ENCODE measurements at places on chromosomes 3 and 15. TPM values are rescaled to one million over a fixed set of nuclear protein-coding genes. Genes with fewer than 3 reads are reported as not detected.

DNA sequence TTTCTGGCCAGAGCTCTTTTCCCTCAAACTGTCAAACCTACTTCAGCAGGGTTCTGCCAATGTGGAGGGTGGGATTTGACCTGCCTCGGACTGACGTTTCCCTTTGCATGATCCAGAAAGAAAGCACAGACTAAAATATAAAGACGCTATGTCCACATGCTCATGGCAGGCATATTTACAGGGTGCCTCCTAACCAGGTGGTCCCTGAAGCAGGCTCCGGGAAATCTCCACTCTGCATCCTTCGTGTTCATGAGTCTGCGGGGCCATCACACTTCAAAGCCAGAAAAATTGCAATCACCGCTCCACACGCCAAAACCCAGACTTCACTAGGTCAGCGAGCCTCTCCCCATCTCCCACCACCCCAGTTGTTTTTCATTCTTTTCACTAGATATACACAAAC lies 143.3 kb upstream of the IGF1R start:
- DNase-seq, result no peak

DNA sequence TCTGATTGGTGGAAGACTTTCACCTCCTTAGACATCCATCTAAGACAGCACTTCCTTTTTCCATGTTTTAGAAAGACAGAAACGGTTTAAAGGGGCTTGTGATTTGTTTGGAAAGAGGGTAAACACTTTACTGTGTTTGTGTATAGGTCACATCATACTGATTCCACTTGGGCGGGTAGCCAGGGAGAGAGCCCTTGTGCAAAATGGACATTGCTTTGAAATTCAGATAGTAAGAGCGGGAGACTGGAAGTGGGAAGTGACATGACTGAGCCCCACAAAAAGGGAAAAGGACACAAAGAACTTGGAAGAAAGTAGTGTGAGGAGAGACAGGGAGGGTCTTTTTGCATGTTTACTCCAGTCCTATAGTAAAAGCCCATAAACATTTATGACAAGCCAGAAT lies 195.6 kb upstream of the CNTN4 start:
- no peak for DNase-seq

GRCh38 chr3:194682189-194682693 lies 3.4 kb upstream of the FAM43A start:
- no peak for DNase-seq

GRCh38 chr3:16266714-16267113 lies 1.7 kb downstream of the OXNAD1 start:
- no peak for DNase-seq

DNA sequence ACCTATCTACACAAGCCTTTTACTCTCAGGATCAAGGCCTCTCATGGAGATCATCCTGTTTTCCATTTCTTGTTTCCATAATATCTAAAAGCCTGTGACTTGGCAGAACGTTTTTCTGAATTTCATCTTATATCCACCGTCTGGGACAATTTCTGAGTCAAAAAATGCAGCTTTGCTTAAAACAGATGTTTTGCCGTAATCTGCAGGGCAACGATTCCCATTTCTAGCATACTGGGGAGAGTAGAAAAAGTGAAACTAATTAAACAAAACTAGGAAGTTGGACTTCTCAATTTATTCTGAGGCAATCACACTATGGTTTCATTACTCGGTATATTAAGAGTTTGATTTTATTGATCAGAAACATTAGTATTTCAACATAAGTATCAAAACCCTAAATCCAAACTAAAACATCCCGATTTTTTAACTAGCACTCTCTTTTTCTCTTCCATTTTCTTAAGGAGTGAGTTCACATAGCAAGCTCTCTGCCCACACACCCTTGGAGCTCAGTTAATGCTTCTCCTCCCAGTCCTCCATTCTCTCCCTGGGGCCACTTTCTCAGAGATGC lies 33.6 kb downstream of the SPATA12 start:
- DNase-seq, result no peak

GRCh38 chr15:40691737-40692136 lies 3.2 kb upstream of the RAD51 start:
- no peak for DNase-seq

- DNase-seq, result no peak
Measured at GRCh38 chr15:59473226-59473625, 35.2 kb downstream of the FAM81A start.

- no peak for DNase-seq
Measured at GRCh38 chr15:74208901-74209559, 6.4 kb upstream of the STRA6 start.

DNA sequence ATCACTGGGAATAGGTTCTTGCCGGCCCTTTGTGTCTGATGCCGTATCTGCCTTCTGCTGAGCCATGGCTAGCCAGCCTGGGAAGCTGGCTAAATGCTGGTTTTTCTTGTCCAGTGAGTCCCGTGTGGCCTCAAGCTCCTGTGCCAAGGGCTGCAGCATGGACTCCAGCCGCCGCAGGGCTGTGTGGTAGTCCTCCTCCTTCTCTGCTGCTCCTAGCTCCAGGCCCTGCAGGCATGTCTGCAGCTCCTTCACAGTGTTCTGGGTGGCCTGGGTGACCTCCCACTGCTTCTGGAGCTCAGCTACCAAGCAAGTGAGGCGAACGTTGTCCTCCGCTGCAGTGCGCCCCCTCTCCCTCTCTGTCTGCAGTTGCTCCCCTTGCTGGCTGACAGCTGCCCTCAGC lies 24.9 kb downstream of the CXCR6 start:
- DNase-seq, result no peak

DNA sequence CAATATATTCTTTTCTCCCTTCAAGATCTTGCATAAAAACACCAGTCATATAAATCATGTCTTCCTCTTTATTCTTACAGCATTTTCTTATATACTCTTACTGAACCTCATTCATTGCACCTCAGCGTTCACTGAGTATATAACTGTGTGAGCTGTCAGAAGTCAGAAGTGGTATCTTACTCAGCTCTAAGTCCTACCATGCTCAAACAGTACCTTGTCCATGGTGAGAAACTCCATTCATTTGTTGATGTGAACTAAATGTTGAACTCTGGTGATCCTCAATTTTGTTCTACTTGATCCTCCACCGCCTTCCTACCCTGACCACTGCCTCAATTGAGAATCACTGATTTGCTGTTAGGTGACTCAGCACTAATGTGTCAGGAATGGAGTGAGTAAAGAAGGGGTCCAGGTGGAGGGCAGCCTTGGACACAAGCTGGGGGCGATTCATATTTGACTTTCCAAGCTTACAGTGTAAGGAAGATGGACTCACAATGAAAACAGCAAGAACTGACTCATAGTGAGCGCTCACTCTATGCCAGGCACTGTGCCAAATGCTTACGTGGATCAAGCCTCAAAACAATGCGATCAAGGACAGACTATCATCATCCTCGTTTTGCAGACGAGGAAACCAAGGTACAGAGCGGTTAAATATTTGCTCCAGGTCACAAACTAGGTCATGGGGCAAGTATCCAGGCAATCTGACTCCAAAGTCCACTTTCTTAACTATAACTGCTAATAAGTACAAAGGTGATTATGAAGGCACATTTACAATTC lies 13.5 kb upstream of the ZFYVE19 start:
- DNase-seq, result no peak

- peak; percentile 67 for DNase-seq
Measured at GRCh38 chr3:115790759-115791158, 167.4 kb downstream of the GAP43 start.

DNA sequence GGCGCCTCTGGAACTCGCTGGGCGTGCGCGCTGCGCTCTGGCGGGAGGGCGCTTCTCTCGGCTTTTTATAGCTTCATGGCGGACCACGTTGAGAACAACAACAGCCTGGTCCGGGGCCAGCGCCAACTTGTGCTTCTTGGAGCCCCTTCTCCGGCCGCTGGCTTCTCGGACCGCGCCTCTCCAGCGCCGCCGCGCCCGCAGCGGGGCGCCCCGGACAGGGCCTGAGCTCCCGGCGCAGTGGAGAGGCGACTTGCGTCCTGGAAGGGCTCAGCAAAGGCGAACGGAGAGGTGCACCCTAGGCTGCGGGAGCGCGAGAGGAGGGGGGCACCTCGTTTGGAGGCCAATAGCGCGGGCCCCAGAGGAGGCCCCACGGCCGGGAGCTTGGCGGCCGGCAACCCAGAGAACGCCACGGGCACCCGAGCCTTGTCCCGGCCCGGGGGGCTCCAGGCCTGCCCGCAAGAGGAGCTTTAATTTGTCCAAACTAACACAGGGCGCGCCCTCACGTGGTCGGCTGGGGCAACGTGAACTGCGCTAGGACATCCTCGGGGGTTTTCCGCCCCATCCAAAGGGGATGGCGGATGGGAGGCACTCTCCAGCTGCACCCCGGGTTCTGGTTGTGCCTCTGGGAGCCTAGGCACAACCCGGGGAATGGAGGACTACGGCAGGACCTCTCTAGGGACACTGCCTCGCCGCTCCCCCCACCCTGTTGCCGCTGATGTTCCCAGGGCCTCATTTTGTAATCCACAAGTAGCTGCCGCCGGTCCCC lies 37.8 kb downstream of the HMCES start:
- peak; percentile 84 for DNase-seq

- no peak for DNase-seq
Measured at GRCh38 chr3:171654809-171655208, 155.5 kb downstream of the PLD1 start.

DNA sequence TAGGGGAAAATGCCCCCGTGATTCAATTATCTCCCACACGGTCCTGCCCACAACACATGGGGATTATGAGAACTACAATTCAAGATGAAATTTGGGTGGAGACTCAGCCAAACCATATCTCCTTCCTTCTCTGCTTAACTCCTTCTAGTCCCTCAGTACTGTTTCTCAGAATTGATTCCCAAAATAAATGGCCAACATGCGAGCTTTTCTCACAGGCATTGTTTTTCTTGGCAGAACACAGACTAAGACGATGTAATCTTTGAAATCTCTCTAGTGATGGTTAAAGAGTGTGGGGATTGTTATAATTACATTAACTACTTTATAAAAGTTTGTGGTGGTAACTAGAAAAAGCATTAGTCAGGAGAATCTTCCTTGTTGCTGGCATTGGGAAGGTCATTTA lies 366.5 kb downstream of the LPP start:
- no peak for DNase-seq

- DNase-seq, result no peak
Measured at GRCh38 chr3:106139826-106140225, 271.0 kb upstream of the CBLB start.

GRCh38 chr3:166799-167198 lies 29.8 kb upstream of the CHL1 start:
- DNase-seq, result no peak

DNA sequence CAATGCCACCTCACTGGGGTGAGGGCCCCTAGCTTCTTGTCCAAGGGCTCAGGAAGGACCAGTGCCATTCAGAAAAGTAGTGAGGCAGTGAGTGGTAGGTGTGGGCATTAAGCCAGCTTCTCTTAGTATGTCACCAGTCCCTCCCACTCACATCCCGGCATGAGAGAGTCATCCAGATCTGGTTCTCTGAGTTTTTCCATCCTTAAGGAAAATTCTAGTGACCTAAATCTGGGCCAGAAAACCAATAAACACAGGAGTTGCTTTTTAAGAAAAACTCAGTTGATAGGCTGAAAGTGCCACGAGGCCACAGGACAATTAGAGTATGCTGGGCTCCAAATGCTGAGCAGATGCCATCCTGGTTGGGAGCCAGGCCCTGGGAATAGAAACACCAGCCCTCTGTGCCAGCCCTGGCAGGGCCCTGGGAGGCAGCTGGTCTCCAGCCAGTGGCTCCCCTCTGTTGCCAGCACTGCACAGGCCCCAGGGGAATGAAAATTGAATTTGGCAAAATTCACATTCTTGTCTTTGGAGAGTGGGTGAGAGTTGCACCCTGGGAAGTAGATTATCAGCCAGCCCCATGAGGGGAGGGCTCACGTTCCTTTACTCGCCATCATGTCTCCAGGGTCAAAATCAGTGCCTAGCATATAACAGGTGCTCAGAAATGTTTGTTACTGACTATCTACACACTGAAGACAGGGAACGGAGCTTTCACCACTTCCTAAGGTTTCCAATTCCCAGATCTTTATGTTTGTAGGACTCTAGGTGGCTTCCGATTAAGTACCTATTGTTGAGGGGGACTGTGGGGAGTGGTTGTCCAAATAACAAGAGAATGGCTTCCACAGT lies 52.8 kb downstream of the FAM43A start:
- DNase-seq, result no peak

- DNase-seq, result no peak
Measured at GRCh38 chr15:57427367-57427821, 51.1 kb downstream of the CGNL1 start.

DNA sequence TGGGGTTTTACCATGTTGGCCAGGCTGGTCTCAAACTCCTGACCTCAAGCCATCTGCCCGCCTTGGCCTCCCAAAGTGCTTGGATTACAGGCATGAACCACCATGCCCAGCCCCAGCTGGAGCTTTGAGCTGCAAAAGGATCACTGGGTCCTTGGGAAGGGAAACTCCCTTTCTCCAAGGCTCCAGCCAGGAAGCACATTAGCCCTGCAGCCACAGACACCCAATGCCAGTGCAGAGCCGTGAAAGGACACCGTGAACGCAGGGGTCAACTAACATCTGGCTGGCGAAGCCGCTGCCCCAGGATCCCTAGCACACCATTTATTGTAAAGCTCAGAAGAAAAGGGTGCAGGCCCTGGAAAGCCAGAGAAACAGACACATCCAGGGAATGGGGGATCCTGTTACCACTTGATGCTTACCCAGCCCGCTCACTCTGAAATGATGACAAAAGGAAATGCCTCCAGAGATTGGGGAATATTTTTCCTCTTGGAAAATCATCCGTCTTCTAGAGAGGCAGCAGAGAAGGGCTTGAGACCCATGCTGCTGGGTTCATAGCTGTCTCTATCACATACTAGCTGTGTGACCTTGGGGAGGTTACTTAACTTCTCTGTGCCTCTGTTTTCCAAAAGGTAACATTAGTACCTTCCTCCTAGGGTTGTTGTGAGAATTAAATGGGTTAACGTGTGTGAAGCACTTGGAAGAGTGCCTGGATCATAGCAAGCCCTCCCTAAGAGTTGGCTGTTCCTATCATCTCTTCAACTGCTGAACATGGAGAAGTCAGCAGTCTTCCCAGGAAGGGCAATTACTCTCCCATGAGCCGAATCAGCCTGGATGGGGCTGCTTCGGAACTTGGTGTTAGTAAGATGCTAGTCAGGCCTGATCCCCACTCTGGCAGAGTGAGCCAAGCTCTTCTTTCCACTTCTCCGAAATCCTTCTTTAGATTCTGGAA lies 40.8 kb downstream of the LMCD1 start:
- no peak for DNase-seq

GRCh38 chr3:114331710-114332109 lies 37.9 kb downstream of the TIGIT start:
- no peak for DNase-seq

DNA sequence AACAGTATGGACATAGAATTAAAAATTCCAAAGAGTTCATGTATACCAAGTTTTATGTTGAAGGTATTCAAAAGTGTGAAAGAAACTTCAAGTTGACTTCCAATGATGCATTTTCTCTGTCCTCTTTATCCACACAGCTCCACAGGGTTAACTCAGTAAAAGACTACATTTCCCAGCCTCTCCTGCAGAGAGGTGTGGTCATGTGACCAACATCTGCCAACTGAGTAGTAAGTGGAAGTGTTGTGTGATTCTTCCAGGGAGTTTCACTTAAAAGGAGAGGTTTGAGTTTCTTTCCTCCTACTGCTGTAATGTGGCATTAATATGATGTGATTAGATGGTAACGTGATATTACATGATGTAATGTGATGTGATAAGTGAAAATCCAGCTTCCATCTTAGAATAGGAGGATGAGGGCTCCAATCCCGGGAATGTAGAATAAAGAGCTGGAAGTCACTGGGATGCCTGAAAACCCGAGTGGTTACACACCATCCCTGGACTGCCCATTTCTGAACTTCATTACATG lies 280.6 kb downstream of the ARRDC4 start:
- no peak for DNase-seq

The OXTR gene
- total RNA-seq, result 0.60 TPM

The GPX1 gene
- total RNA-seq, result 237 TPM

The NUP210 gene
- 131 TPM for total RNA-seq

The WDR48 gene
- total RNA-seq, result 38.4 TPM
